Camera-type eye (tissue), 1 donor: ENCODE measurements at places on chromosomes 12 and 14. TPM values are rescaled to one million over a fixed set of nuclear protein-coding genes. Genes with fewer than 3 reads are reported as not detected.

Gene CEBPE
- not detected for total RNA-seq

Gene WASHC4
- total RNA-seq, result 115 TPM

Gene PKP2
- total RNA-seq, result 24.0 TPM

Gene HSPB8
- total RNA-seq, result 26.3 TPM

Gene IRAK3
- total RNA-seq, result 12.0 TPM

Gene GNB3
- 223 TPM for total RNA-seq

Gene PPP1R1A
- 8.8 TPM for total RNA-seq

Gene TAS2R50
- 17.0 TPM for total RNA-seq

Gene SSPN
- 41.0 TPM for total RNA-seq

Gene LRRK2
- total RNA-seq, result 19.8 TPM

Gene OLR1
- 0.60 TPM for total RNA-seq

Gene GLS2
- 4.1 TPM for total RNA-seq

Gene DHRS2
- total RNA-seq, result 0.77 TPM

Gene NXPH4
- 23.4 TPM for total RNA-seq

Gene PTCSC3
- not detected for total RNA-seq

Gene TMEM119
- 51.7 TPM for total RNA-seq

Gene BDKRB1
- 0.38 TPM for total RNA-seq

Gene KRT8
- 21.5 TPM for total RNA-seq

Gene ESR2
- 0.88 TPM for total RNA-seq

Gene MYH6
- total RNA-seq, result 0.49 TPM

Gene TEX22
- 1.6 TPM for total RNA-seq

Gene KRT75
- 0.71 TPM for total RNA-seq

Gene TPPP2
- total RNA-seq, result not detected

Gene ARG2
- total RNA-seq, result 7.3 TPM

Gene POC1B
- total RNA-seq, result 29.8 TPM

Gene ZNF664
- 108 TPM for total RNA-seq

Gene KRT5
- total RNA-seq, result 182 TPM

Gene CELA1
- not detected for total RNA-seq

Gene CDKL1
- total RNA-seq, result 15.9 TPM
